Upper lobe of right lung (tissue), 1 donor: ENCODE measurements at places on chromosomes 3 and 15. TPM values are rescaled to one million over a fixed set of nuclear protein-coding genes. Genes with fewer than 3 reads are reported as not detected.

DNA sequence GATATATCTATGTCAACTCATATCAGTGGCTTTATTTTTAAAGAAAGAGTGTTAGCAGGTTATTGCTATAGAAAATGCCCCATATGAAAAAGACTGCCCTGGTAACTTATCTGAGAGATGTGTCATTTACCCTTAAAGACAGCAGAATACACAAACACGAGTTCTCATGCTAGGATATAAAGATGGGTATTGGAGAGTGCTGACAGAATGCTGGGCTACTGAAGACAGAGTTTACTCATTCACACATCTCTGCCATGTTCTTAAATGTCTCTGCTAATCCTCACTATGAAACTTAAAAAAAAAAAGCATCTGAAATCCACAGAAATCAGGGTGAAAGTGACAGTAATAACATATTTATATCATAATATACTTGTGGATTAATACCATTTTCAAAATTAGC lies 126.7 kb downstream of the FOXP1 start:
- no peak for DNase-seq

DNA sequence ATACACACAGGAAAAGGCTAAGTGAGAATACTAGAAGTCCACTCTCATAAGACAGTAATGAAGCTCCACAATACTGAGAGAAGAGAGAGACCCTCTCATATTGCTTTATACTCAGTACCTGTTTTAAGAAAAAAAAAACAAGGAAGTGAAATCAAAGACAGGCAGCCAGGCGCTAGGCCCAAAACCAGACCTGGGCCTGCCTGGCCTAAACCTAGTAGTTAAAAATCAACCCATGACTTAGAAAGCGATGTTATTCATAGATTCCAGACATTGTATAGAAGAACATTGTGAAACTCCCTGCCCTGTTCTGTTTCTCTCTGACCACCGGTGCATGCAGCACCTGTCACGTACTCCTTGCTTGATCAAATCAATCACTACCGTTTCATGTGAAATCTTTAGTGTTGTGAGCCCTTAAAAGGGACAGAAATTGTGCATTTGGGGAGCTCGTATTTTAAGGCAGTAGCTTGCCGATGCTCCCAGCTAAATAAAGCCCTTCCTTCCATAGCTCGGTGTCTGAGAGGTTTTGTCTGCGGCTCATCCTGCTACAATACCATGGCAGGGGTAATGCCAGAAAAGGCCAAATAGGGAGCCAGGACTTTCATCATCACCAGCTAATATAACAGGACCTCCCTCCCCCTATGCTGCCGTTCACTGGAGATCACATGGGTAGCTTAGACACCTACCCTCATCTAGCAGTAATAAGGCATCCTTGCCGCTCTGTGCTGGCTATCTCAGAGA lies 1294.1 kb downstream of the NSUN3 start:
- no peak for DNase-seq

- DNase-seq: no peak
These were observed 274.5 kb downstream of the ZBTB20 start for GRCh38 chr3:114872588-114872987.

GRCh38 chr3:146262371-146263110 lies 11.6 kb upstream of the PLSCR4 start:
- no peak for DNase-seq

- DNase-seq: no peak
These were observed 215.3 kb downstream of the ROBO2 start for GRCh38 chr3:77254967-77255831.

VEPH1 gene
- total RNA-seq: 139 TPM

TMC3 gene
- not detected for total RNA-seq

CCDC13 gene
- 0.87 TPM for total RNA-seq
